ENCODE measurements at places on chromosomes 12 and 14.
A peak's percentile ranks its signal among the peaks of the same experiment; 100 is the strongest.

DNA sequence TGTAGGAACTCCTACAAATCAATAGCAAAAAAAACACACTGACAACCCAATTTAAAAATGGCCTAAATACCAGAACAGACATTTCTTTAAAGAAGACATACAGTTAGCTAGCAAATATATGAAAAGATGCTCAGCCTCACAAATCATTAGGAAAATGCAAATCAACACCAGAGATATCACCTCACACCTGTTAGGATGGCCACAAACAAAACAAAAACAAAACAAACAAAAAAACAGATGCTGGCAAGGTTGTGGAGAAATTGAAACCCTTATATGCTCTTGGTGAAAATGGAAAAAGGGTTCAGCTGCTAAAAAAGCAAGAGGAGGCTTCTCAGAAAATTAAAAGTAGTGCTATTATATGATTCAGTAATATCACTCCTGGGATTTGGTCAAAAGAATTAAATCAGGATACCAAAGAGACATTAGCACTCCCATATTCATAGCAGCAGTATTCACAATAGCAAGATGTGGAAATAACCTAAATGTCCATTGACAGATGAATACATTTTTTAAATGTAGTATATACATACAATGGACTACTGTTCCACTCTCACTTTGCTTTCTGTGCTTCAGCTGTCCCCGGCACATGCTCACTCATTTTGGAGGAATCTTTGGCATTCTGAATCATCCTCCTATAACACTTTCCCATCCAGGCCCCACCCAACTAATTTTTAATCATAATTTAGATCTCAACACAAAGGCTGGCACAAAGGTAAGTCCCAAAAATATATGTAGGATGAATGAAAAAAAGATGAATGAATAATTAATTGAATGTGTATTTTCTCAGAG is 99.1 kb downstream of the SYT1 start:
- H3K27me3 ChIP-seq, result no peaks in the 10 kb centered on the region
- no peaks in the 10 kb centered on the region for H3K4me1 ChIP-seq
- no peak overlapping the region for H3K27ac ChIP-seq
- no peak for DNase-seq
- peaks cover 3% of the 10 kb centered on the region for H3K36me3 ChIP-seq

- DNase-seq, result no peak
- peaks cover 34% of the 10 kb centered on the region for H3K36me3 ChIP-seq
- no peak overlapping the region for H3K4me3 ChIP-seq
- H3K27me3 ChIP-seq, result no peaks in the 10 kb centered on the region
- no peak overlapping the region for H3K27ac ChIP-seq
Measured at GRCh38 chr14:66920196-66920595, 269.0 kb upstream of the GARIN2 start.

- H3K27me3 ChIP-seq, result peaks cover 3% of the 10 kb centered on the region
- DNase-seq, result no peak
- H3K4me1 ChIP-seq, result peaks cover 5% of the 10 kb centered on the region
Measured at GRCh38 chr14:92585981-92586937, 72.7 kb downstream of the RIN3 start.

GRCh38 chr14:68563251-68564131 is 229.4 kb downstream of the ZFP36L1 start:
- no peak for DNase-seq
- no peaks in the 10 kb centered on the region for H3K27me3 ChIP-seq
- peaks cover 62% of the 10 kb centered on the region for H3K4me1 ChIP-seq

DNA sequence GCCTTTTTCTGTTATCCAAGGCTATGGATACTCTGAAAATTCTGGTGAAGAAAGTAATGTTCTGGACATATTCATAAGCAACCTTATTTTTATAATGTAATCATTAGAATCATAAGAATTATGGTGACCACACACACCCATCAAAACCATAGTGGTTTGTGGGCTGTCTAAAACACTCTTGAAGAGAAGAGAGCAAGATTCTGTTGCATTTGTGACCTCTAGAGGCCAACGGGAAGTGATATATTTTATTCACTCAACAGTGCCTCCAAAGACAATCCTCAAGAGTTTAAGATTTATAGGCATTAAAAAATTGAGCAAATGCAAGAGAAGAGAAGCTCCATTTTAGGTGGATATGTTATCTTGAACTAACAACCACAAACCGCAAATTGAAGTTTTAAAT is 68.5 kb upstream of the LGR5 start:
- no peaks in the 10 kb centered on the region for H3K27me3 ChIP-seq
- DNase-seq, result no peak
- H3K4me1 ChIP-seq, result no peaks in the 10 kb centered on the region

- H3K4me1 ChIP-seq, result peaks cover 46% of the 10 kb centered on the region
- peak overlapping the region; percentile 96 for H3K4me3 ChIP-seq
- peak overlapping the region; percentile 94 for H3K27ac ChIP-seq
- peak; percentile 71 for DNase-seq
- H3K27me3 ChIP-seq, result no peaks in the 10 kb centered on the region
Measured at GRCh38 chr14:70907996-70908934, 1.0 kb downstream of the PCNX1 start.

DNA sequence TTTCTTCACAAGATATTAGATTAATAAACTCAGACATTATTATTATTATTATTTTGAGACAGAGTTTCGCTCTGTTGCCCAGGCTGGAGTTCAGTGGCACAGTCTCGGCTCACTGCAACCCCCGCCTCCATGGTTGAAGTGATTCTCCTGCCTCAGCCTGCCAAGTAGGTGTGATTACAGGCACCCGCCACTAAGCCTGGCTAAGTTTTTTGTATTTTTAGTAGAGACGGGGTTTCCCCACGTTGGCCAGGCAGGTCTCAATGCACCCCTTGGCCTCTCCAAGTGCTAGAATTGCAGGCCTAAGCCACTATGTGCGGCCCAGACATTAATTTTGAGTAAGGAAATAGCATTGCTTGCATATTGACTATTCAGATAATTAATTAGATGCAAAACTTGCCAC is 554.9 kb upstream of the LRFN5 start:
- peaks cover 4% of the 10 kb centered on the region for H3K36me3 ChIP-seq
- H3K27ac ChIP-seq, result no peak overlapping the region
- H3K4me1 ChIP-seq, result peaks cover under 1% of the 10 kb centered on the region
- H3K27me3 ChIP-seq, result no peaks in the 10 kb centered on the region
- DNase-seq, result no peak

GRCh38 chr12:14417715-14418114 is 52.2 kb downstream of the ATF7IP start:
- no peaks in the 10 kb centered on the region for H3K27me3 ChIP-seq
- H3K27ac ChIP-seq, result peak overlapping the region; percentile 93
- H3K36me3 ChIP-seq, result peaks cover 42% of the 10 kb centered on the region

- no peak for DNase-seq
- no peak overlapping the region for H3K27ac ChIP-seq
- peaks cover 93% of the 10 kb centered on the region for H3K27me3 ChIP-seq
- no peaks in the 10 kb centered on the region for H3K4me1 ChIP-seq
Measured at GRCh38 chr12:3492793-3493042, 1.7 kb downstream of the PRMT8 start.

DNA sequence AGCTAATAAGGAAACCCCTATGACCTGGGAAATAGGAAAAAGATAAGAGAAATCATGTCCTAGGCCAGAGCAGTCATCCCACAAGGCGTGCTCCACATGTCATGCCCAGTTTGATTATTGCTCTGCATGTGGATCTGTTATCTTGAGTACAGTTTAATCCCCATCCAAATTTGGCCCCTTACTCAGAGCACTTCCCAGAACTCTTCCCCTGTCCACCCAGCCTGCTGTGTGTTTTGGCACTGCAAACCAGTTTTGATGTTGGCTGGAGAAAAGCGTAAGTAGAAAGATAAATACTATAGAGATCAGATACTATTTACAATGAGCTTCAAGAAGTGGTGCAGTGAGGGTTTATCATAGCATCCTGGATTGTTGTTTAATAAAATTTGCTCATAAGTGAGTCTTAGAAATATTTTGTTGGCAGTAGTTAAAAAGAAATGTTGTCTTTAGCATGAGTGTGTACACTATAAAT is 83.8 kb downstream of the PTPRB start:
- H3K4me3 ChIP-seq, result no peak overlapping the region
- H3K4me1 ChIP-seq, result peaks cover 11% of the 10 kb centered on the region
- H3K36me3 ChIP-seq, result no peaks in the 10 kb centered on the region
- peaks cover 13% of the 10 kb centered on the region for H3K27me3 ChIP-seq

DNA sequence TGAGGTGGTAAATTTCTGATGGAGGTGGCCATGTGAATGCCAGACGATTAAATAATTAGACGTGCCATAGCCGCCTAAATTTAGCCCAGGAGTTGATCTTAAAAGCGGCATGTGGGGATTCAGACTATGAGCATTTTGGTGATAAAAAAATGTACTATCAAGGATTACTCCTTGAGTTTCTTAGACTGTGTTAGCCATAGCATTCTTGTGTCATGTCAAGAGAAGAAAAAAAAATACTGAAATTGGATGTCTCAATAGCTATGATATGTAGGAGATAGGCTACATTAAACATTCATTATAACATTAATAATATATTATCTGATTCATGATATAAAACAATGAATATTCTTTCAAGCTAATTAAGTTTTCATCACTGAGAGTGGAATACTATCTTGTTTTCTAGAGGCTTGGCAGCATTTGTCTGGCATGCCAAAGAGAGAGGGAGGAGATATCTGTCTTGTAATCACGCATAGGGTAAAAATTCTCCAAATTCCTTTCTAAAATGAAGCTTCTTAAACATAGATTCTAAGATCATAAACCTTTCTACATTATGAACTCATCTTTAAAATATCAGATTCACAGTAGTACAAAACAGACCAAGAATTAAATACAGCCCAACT is 727.0 kb downstream of the C12orf50 start:
- no peaks in the 10 kb centered on the region for H3K36me3 ChIP-seq
- no peak overlapping the region for H3K27ac ChIP-seq
- no peaks in the 10 kb centered on the region for H3K4me1 ChIP-seq

All from type B pancreatic cell (in vitro differentiated cells).